ENCODE measurements at places on chromosomes 4 and X.

DNA sequence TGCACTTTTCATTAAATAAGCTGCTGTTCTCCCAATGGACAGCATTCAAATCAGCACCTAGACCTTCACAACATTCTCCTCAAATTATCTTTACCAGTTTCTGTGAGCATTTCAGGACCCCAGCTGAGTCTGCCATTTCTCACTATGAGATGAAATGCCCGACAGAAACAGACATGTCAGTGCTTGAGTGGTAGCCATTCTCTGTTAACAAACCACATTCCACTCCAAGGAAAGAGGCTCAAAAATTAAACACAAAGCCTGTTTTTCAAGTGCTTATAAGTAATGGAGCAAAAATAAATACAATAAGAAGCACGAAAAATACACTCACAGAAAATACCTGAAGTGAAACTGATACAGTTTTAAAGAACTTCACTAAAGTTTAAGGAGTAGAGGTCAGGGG, 320.2 kb upstream of the PRPS2 start:
- DNase-seq: no peak

GRCh38 chr4:123573866-123574508, 177.4 kb downstream of the SPRY1 start:
- DNase-seq: no peak

- no peak for DNase-seq
Observed at GRCh38 chr4:71784569-71785197, 804 bp upstream of the GC start.

DNA sequence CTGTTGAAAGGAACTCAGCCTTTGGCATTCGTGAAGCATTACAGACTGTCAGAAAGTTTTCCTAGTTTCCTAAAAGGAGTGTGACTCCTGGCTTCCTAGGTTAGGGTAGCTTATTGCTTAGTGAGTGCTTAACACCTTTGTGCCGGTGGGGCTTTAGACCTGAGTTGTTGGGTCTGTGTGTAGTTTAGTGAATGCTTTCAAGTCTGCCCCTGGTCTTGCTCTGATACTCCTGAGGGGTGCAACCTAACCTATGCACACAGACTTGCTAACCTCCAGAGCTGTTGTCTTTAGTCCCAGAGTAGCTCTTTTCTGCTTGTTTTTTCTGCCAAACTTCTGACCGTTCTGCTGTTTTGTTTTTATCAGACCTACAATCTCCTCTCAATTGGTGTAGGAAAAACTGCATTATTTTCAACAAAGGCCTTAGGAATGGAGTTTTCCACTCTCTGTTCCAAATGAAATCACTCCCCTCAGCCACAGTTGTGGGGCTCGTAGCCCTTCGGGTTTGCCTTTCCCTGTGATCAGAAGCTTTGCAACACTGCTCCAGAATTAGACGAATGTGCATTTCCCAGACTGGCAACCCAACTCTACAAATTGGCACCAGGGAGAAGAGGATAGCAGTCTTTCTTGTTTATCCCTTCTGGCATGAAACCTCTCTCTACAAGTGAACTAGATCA, 1399.1 kb upstream of the PCDH7 start:
- no peak for DNase-seq

DNA sequence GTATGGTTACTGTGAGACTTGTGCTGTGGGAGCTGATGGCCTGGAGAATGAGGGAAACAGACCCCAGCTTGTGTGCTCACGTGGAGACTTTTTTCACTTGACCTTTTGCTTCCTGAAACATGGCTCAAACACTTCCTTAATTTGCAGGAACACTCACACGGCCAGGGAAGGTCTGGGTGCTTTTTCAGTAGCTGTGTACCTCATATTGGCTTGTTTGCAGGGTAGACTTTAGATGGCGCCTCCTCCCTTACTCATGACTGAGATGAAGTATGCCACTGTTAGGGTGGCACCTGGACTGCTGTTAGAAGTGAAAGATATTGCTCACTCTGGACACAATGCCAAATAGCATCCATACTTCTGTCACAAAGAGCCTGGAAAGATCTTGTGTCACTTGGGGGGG, 75.7 kb upstream of the WDR1 start:
- DNase-seq: no peak

- no peak for DNase-seq
Observed at GRCh38 chr4:178082906-178083305, 640.7 kb upstream of the AGA start.

- DNase-seq: no peak
Observed at GRCh38 chrX:24673424-24673823, 20.3 kb upstream of the POLA1 start.

- no peak for DNase-seq
Observed at GRCh38 chr4:87849612-87850011, 16.8 kb downstream of the MEPE start.

DNA sequence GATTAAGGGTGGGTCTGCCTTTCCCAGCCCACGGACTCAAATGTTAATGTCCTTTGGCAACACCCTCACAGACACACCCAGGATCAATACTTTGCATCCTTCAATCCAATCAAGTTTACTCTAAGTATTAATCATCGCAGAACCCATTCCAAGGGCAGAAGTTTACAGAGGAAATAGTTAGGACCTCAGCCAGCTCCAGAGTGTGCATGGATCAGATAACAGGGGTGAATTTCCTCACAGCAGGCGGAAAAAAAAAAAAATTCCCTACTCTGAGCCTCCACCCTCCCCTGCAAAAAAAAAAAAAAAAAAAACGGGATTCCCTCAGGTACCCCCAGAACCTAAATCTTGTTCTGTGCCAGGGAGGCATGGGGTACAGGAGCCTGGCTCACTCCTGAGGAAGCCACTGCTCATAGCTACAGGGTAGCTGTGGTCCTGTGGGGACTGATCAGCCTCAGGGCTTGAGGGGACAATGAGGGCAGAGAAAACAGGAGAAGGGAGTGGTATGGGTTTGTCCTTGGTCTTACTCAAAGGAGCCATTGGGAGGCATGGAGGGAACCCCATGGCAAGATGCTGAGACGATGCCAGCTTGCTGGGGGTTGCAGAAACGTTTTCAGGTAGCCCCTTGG, 113.0 kb downstream of the DHRSX start:
- no peak for DNase-seq

GRCh38 chr4:56668267-56668666, 12.8 kb downstream of the HOPX start:
- DNase-seq: no peak

DNA sequence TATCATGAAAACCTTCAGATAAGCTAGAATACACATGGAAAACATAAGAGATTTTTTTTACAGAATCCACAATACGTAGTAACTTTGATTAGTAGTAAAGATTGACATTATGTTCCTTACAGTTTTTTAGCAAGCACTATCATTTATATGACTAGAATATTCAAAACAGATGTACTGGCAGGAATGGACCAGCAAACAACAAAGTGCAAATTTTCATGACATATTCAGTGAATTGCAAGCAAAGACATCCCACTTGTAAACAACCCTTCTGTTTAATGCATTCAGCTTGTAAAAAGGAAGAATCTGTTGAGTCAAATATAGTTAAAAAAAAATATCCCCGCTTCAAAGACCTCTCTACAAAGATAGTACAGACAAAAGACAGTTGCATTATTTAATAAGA, 403.7 kb upstream of the TRAM1L1 start:
- DNase-seq: no peak

DNA sequence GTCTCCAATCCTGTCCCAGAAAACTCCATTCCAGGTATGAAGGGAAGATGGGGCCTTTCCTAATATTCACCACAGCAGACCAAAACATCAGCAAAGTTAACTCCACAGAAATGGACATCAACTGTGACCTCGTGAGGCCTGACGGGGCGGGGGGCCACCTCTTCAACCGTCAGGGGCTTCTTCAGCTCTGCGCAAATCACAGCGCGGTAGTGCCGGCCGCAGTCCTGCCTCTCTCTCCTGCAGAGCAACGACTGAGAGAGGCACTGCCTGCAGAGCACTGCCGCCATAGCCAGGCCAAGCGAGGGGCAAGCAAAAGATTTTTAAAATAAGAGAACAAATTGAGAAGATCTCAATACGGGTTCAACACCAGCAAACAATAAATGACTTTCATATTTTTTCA, 226.2 kb downstream of the STPG2 start:
- no peak for DNase-seq

GRCh38 chr4:74845834-74846233, 51.5 kb upstream of the BTC start:
- no peak for DNase-seq

GRCh38 chr4:26268246-26268645, 52.6 kb upstream of the RBPJ start:
- no peak for DNase-seq

DNA sequence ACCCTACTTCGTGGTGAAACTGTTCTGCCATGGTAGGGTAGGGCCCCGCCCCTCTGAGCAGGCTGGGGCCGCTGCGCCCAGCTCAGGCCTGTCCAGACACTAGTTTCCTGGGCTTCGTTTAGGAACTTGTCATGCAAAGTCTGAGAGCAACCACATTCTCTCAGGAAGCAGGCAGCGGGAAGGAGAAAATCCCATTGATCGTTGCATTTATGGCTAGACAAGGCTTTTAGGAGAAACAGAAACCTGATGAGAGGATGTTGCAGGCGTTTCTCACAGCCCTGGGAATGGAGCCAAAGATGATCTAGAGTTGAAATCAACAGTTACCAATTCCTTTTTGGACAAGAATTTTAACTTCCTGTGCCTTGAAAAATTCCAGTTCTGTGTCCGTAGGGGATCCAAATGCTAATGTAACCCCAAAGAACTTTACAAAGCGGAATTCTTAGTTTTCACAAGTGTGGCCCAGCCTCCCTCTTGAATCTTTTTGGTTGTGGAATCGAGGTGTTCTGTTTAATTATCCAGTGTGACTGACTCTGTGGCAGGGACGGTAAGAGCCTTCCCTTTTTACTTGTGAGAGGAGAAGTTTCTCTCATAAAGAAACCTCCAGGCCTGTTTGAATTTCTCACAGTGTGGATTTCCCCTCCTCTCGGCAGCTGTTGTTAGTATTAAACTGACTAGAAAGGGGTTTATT, 4.5 kb upstream of the CXCL9 start:
- DNase-seq: no peak

- DNase-seq: no peak
Observed at GRCh38 chr4:8471211-8471875, 30.8 kb downstream of the TRMT44 start.

DNA sequence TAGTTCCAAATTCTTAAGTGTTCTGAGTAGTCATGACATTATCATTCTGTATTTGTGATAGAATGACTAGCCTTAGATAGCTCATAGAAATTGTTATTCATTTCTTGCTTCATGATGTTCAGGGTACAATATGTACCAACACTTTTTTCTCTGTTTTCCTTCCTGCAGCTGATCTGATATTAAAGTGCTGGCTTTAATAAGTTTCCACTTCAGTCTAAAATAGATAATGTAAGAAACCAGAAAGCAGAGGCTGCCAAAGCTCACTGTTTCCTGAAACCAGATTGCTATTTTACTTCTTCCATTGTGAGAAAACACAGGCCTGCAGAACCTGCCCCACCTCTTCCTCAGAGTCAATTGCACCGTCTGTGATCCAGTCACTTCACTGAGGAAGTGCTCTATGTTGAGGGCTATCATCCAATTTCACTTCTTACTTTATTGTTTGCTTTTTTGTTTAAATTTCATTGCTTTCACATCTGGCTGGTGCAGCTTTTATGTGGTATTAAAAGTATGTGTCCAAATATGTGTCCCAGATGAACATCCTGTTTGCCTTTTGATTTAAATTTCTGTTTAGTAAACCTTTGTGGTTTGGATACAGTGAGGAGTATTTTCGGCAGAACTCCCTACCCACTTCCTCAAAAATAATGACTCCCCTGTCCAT, 652.1 kb downstream of the ANKRD50 start:
- DNase-seq: no peak

GRCh38 chr4:151962138-151962823, 201.5 kb upstream of the GATB start:
- no peak for DNase-seq

DNA sequence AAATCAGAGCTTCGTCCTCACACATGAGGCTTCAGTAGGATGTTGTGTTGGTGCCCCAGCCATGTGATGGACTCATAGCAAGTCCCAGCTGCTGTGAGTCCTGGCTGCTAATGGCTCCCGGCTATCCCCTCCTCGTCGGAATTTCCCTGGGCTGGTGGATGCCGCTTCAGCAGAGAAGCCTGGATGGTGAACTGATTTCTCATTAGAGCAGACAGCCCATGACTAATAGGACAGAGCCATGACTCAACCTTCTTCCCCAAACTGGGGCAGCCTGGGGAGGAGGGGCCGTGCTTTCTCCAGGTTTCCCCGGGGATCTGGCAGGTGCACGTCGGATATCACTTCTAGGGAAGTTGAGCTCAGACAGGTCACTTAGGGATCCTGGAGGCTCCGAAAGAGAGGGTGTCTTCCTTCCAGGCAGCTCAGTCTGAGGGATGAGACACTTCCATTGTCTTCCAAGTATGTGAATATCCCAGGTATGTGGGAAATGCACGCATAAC, 112.7 kb downstream of the ASMT start:
- no peak for DNase-seq

GRCh38 chrX:18761750-18762149, 54.3 kb downstream of the PPEF1 start:
- DNase-seq: no peak

DNA sequence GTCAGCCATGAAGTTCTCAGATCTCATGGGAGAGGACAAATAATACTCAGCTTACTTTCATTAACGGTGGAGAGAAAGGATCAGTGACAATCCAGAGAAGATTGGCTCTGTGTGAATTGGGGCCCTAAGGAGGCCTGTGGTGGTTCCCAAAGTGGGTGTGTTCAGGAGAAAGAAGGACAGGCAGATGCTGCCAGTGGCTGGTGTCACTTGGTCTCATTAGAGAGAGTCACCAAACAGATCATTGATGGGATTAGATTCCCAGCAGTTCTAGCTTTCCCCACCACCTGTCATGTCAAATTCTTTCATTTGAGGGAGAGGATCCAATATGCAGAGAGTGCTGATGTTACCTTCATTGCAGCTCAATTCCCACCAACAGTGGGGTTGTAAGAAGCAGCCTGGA, 8.0 kb downstream of the SMPX start:
- DNase-seq: no peak

DNA sequence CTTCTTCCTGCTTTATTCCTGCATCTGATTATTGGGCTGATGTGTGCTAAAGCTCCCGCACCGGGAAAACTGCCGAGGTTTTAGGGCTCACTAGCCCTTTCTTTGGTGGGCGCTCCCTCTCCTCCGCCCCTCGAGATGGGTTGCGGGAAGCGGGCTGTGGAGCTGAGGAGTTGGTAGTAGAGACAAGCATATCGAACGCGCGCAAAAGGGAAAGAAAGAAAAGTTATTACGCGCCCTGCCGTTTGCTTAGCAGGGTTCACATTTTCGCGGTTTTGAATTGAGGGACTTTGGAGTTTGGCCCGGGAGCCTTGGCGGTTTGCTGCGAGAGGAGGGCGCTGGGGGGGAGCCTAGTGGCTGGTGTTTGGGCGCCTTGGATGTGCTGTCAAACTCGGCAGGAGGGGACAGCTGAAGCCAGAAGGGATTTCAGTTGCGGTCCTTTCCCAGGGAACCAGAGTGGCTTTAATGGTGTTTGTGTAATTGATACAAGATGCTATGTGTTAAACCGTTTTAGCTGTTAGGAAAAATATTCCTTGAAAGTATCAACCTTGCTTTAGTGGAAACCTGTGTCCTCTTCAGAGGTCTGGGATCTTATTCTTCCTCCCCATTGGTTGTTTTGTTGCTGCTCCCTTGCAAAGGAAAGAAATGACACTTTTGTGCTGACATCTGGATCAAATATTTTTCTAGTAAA, 1.1 kb downstream of the GAB1 start:
- no peak for DNase-seq
